Activated naive CD4-positive, alpha-beta T cell (primary cell): ENCODE measurements at places on chromosomes 5 and 9.

DNA sequence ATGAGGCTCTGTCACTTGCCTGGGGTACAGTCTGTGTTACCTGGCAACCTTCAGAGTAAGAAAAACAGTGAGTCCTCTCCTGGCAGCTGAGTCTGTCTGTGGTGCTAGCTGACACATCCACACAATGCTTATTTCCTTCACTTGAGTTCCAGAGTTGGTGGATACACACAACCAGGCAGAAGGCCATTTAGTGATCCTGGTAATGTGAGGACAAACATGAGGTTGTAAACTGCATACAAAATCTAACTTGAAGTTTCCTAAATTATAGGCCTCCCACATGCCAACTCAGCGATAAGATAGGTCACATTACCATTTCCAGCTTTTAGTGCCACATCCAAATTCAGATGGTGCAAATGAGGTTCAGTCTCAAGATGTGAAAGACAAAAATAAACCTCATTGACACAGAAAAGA, 125.5 kb downstream of the DCP2 start:
- no peak for DNase-seq

DNA sequence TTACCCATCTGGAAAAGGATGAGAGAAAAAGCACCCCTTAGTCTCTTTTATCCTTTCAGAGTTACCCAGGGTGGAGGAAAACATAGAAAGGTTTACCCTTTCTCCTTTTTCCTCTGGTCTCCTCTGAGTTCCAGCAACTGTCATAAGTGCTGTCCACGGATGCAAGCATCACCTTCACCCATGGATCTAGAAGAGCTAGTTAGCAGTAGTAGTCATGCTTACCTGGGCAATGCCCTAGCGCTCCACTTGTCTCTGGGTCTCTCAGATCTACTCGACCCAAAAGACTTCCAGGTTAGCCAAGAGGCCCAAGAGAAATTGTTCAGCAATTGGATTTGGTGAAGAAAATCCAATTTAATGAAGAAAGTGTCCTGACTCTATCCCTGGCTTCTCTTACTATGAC, 656.2 kb upstream of the PTPRD start:
- DNase-seq, result no peak

GRCh38 chr5:14818931-14819790, 52.4 kb downstream of the ANKH start:
- DNase-seq, result no peak

GRCh38 chr5:157248821-157249470, 17.0 kb upstream of the CYFIP2 start:
- peak; percentile 30 for DNase-seq

DNA sequence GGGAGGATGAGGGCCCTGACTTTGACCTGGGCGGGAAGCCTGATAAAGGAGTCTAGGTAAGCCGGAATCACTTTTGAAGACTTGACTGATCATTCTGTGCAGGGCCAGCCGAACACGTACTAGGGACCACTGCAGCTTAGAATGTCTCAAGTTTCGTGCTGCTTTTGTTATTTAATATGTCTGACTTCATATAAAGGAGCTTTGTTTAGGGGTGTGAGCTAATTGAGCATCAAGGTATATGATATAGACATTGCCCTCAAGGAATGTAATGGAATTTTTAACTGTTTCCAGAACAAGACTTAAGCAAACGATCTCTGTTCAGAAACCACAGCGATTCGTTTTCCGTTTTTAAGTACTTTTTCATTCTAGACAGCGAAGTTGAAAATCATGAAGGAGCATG, 173.0 kb downstream of the SEMA6A start:
- no peak for DNase-seq

DNA sequence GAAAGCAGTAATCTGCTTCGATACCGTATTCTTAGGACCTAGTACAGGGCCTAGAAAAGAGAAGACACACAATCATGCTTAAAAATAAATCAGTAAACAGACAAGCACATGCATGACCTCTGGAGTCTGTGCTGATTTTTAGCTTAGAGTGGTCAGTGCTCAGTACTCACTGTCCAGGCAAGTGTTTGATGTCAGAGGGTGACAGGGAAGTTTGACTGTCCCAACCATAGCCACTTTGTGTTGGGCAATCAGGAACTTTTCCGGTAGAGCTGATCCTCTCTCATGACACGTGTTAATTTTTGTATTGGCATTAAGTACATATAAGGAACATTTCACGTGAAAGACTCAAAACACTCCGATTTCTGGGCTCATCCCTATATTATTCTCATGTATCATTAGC, 464.7 kb upstream of the KLF4 start:
- DNase-seq, result no peak

DNA sequence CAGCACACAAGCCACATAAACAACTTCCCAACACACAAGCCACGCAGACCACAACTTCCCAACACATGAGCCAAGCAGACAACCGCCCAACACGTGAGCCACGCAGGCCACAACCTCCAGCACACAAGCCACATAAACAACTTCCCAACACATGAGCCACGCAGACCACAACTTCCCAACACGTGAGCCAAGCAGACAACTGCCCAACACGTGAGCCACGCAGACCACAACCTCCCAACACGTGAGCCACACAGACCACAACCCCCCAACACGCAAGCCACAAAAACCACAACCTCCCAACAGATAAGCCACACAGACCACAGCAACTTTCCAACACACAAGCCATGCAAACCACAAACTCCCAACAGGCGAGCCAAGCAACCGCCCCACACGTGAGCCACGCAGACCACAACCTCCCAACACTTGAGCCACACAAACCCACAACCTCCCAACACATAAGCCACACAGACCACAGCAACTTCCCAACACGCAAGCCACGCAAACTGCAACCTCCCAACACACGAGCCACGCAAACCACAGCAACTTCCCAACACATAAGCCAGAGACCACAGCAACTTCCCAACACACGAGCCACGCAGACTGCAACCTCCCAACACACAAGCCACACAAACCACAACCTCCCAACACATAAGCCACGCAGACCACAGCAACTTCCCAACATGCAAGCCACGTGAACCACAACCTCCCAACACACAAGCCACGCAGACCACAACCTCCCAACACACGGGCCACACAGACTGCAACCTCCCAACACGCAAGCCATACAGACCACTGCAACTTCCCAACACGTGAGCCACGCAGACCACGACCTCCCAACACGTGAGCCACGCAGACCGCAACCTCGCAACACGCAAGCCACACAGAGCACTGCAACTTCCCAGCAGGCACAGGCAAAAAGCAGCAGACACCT, 10.1 kb downstream of the BRD9 start:
- no peak for DNase-seq

DNA sequence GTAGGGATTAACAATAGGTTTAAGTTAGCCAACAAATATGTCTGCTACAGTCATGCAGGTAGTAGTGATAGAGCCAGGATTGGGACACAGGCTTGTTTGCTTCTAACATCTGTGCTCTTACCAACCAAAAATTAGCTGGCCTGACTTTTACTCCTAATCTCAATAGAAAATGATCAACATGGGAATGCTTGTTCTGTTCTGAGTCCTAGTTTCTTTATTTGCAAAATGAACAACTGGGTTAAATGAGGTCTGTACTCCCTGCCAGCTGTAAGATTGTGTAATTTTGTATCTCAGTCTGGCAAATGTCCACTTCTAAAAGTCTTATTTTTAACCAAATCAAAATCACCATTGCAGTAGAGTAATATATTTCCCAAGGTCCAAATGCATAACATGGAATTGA, 216.8 kb downstream of the NMUR2 start:
- DNase-seq, result no peak

- no peak for DNase-seq
Observed at GRCh38 chr5:21688655-21689054, 1164.5 kb downstream of the CDH12 start.

- no peak for DNase-seq
Observed at GRCh38 chr5:73367650-73368049, 80.9 kb downstream of the FOXD1 start.

DNA sequence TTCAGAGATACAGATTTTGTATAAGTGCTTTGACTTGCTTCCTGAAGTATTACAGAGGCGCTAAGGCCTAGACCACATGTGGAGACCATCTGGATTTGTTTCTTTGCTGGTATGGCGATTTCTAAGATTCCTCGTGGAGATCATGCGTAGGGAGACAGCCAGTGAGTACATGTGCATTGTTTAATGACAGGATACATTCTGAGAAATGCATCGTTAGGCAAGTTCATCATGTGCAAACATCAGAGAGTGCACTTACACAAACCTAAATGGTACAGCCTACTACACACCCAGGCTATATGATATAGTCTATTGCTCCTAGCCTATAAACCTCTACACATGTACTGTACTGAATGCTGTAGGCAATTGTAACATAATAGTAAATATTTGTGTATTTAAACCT, 16.5 kb upstream of the CEP120 start:
- DNase-seq, result no peak

DNA sequence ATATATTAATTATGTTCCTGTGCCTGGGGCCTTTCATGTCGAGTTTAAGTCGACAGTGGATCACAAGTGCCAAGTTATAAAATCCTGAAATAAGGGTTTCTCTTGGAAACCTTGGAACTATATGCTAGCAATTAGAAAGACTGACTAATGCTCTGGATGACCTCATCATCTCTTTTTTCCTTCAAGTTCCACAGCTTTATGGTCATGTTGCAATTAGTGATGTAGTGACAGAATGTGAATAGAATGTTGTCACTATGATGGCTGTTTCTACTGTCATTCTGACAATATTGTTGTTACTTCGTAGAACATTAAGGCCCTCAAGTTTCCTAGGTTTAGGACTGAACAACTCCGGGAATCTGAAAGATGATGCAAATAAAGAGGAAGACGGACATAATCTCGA, 368.0 kb upstream of the SEMA6A start:
- no peak for DNase-seq

- no peak for DNase-seq
Observed at GRCh38 chr5:173612948-173613347, 3.5 kb downstream of the BOD1 start.

DNA sequence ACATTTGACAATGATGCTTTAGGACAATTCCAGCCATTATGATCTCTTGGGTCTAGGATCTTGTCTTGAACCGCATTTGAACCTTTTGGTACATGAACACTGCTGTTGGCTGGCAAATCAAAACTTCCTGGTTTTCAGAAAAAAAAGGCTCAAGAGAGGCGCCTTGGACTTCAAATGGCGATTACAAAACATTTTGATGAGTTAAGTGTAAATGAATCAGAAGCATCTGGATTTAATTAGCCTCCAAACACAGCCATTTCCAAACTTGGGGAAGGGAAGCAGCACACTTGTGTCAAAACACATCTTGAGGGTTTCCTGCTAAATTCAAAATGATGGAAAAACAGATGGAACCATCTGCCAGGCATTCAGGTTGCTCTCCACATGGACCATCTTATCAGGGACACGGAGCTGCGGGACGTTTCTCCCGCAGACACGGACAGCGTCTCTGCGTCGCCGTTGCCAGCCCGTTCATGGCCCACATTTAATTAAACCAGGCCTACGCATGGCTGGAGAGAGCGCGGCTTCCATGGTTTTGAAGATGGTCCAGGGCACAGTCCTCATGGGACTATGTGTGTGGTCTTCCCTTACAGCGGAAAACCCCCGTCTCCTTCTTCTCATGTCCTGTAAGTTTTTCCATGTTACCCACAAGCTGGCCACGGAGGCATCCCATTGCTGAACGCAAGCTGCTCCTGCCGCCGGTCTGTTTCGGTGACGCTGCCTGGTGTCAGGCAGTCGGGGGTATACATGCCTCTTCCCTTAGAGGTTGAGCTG, 55.8 kb upstream of the PTCH1 start:
- no peak for DNase-seq

DNA sequence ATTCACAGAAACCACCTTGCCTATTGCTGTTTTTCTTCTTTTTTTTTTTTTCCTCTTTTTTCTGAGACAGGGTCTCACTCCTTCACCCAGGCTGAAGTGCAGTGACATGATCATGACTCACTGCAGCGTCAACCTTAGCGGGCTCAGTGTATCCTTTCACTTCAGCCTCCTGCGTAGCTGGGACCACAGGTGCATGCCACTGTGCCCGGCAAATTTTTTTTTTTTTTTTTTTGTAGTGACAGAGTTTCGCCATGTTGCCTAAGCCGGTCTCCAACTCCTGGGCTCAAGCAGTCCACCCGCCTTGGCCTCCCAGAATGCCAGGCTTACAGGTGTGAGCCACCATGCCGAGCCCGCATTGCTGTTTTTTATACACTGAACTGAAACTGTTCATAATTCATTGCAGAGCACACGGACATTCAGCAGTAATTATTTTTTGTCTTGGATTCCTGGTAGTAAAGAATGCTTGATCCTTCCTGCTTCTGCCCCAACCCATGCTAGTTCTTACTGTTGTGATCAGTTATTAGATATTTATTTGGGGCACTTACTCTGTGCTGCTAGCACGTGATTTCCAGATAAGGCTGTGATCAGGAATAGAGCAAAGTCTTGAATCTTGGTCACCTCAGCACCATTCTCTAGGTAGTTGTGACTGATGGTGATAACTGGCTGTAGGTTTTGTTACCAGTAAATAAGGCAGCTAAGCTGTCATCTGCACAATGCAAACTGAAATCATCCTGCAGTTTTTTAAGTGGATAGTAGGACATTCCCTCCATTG, 14.0 kb downstream of the MAP3K1 start:
- DNase-seq, result peak; percentile 28

DNA sequence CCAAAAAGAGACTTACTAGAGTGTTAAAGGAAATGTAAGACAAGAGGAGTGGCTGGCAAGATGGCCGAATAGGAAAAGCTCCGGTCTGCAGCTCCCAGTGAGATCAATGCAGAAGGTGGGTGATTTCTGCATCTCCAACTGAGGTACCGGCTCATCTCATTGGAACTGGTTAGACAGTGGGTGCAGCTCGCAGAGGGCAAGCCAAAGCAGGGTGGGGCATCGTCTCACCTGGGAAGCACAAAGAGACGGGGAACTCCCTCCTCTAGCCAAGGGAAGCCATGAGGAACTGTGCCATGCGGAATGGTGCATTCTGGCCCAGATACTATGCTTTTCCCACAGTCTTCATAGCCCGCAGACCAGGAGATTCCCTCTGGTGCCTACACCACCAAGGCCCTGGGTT, 308.7 kb downstream of the AGTPBP1 start:
- no peak for DNase-seq
